ENCODE measurements at places on chromosomes 4 and X.

DNA sequence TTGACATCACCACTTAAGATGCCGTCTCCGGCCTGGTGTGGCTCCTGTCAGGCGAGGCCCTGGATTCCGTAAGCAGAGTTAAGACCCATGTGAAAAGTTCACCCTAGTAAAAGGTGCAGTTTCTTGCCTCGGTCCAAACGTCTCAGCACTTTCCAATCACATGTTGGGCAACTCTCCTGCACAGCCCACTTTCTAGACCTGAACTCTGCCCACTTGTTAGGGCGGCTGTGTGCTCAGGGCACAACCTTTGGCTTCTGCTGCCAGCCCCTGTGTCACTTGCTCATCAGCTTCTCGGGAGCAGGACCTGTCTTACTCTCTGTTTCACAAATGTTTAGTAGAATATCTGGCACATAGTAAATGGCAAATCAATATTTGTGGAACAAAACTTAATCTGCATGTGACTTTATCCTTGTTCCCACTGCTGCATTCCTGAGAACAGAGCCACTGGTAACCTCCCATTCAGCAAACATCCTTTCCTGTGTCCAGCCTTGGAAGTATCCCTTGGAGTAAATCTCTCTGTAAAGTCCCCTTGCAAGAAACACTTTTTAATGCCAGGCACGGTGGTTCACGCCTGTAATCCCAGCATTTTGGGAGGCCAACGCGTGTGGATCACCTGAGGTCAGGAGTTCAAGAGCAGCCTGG, 38.7 kb upstream of the SH3RF1 start:
- no peak for DNase-seq

- DNase-seq = no peak
These were observed 14.1 kb upstream of the RHOXF2 start for GRCh38 chrX:120144178-120144844.

- DNase-seq = no peak
These were observed 356.1 kb downstream of the HNRNPD start for GRCh38 chr4:82017680-82018079.

- DNase-seq = no peak
These were observed 7.0 kb downstream of the STAG2 start for GRCh38 chrX:123968383-123969050.

DNA sequence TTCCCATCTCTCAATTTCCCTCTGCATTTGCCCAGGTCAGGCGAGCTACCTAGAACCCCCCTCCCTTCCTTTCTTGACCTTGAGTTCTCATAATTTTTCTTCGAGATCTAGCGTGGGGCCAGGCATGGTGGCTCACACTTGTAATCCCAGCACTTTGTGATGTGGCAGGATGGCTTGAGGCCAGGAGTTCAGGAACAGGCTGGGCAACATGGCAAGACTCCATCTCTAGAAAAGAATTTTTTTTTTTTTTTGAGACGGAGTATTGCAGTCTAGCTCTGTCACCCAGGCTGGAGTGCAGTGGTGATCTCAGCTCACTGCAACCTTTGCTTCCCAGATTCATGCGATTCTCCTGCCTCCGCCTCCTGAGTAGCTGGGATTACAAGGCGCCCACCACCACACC, 4.5 kb upstream of the PORCN start:
- no peak for DNase-seq

DNA sequence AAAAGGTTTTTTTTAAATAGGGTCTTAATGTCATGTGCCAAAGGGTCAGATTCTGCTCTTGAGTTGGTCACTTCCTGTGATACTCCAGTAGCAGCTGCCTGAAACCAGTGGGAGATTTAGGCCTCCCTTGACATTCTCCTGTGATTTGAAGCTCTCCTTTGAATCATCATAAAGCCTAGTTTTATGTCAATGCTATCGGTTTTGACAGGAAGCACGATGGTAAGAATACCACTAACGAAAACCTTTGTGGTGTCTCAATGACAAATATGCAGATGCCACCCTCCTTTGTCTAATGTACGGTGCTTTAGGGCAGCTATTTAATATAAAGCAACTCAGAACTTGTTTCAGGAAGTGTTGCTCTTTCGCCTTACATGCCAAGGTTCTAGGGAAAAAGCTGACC, 44.2 kb downstream of the CCNI start:
- no peak for DNase-seq

DNA sequence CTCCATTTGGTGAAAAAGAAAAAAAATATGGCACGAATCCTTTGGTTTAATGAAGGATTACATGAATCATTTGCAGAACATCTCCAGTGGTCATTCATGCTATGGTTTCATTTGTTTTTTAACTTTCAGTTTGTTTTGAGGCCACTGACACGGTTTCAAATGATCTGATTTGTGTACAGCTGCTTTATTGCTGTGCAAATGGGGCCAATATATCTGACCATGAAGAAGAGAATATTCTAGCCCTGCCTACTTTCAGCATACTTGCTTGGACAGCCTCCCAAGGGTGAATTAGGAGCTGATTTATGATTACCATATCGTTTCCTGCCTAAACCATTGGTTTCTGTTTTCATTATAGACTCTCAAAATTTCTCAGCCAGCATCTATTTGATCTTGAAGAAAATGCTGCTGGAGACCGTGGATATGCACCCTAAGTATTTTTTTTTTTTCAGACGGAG, 30.7 kb downstream of the SPARCL1 start:
- DNase-seq = no peak

DNA sequence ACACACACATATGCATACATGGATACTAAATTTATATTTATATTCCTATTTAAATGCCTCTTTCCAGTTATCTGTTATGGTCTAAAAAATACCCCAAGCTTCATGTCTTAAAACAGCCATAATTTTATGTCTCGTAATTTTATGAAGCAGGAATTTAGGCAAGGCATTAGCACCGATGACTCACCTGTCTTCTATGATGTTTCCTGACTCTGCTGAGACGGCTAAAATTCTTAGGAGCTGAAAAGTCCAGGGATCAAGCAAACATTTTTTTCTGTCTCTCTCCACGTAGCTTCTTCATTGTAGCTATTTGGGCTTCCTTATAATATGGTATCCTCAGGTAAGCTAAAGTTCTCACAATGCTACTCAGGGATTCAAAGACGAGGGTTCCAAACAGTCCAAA, 930.3 kb downstream of the STIM2 start:
- no peak for DNase-seq

DNA sequence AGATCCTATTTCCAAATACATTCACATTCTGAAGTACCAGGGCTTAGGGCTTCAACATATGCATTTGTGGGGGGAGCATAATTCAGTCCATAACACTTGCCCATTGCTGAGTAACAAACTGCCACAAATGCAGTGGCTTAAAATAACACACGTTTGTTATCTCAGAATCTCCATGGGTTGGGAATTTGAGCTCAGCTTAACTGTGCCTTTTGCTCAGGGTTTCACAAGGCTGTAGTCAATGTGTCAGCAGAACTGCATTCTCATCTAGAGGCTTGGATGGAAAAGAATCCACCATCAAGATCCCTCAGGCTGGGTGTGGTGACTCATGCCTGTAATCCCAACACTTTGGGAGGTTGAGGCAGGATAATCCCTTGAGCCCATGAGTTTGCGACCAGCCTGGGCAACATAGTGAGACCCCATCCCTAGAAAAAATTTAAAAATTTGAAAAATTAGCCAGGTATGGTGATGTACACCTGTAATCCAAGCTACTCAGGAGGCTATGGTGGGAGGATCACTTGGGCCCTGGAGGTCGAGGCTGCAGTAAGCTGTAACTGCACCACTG, 25.8 kb upstream of the TBL1X start:
- no peak for DNase-seq

DNA sequence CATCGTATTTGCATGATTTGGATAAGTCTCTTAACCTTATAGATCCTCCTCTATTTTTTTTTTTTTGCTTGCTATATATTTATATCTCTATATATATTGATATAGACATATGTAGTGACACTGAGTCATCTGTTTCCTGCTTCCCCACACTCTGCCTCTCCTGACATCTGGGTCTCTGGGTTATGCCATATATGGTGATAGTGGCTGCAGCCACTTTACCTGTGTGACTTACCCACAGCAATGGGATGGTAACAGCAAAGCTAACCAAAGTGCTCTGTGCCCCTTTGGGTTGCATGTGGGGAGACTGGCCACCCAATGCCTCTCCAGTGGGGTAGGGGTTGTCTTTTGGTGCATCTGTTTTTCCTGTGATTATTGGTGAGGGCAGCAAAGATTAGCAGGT, 14.5 kb downstream of the CMC4 start:
- DNase-seq = no peak

DNA sequence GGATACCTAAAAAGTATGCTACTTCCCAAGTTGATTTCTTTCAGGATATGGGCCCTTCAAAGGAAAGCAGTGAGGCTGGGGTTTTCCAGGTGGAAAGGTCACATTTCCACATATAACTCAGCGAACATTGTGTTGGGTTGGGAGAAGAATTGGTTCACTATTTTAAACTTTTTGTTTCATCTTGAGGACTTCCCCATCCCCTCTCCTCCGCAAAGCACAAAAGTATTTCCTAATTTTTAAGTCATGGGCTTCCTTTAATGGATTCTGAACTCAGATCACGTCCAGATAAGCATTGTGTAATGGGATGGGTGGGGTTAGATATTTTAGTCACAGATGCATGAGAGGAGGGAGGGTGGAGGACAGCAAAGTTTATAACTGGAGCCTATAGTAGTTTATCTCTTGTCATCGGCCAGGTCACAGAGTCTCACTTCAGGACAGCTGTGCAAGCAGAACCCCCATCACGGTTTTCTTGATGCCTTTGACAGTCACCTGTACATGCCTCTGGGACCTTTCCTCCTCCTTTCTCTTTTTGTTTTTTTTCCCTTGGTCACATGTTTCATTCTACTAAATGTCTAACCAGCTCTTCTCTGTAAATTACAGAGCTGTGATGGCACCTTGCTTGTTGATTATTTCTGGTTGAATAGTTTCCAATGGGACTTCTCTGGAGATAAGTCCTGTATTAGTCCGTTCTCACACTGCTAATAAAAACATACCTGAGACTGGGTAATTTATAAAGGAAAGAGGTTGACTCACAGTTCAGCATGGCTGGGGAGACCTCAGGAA, 115.4 kb downstream of the PTTG2 start:
- DNase-seq = no peak

- no peak for DNase-seq
These were observed 126.5 kb downstream of the KIT start for GRCh38 chr4:54784161-54784671.

- no peak for DNase-seq
These were observed 821 bp downstream of the SLITRK2 start for GRCh38 chrX:145818186-145819113.

GRCh38 chrX:119218198-119218597, 17.9 kb upstream of the PGRMC1 start:
- no peak for DNase-seq

- DNase-seq = no peak
These were observed 93.3 kb downstream of the SYNPO2 start for GRCh38 chr4:118981839-118982381.

DNA sequence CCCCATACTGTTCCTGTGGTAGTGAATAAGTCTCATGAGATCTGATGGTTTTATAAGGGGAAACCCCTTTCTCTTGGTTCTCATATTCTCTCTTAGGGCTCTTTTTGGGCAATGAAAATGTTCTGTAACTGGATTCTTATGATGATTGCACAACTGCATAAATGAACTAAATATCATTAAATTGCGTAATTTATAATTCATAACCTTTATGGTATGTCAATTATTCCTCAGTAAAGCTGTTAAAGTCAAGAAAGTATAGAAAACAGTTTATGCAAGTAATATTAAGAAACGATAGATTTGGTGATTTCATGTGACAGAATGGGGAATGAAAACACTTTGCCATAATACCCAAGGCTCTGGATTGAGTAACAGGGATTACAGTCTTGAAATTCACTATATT, 33.5 kb upstream of the SPANXD start:
- no peak for DNase-seq

DNA sequence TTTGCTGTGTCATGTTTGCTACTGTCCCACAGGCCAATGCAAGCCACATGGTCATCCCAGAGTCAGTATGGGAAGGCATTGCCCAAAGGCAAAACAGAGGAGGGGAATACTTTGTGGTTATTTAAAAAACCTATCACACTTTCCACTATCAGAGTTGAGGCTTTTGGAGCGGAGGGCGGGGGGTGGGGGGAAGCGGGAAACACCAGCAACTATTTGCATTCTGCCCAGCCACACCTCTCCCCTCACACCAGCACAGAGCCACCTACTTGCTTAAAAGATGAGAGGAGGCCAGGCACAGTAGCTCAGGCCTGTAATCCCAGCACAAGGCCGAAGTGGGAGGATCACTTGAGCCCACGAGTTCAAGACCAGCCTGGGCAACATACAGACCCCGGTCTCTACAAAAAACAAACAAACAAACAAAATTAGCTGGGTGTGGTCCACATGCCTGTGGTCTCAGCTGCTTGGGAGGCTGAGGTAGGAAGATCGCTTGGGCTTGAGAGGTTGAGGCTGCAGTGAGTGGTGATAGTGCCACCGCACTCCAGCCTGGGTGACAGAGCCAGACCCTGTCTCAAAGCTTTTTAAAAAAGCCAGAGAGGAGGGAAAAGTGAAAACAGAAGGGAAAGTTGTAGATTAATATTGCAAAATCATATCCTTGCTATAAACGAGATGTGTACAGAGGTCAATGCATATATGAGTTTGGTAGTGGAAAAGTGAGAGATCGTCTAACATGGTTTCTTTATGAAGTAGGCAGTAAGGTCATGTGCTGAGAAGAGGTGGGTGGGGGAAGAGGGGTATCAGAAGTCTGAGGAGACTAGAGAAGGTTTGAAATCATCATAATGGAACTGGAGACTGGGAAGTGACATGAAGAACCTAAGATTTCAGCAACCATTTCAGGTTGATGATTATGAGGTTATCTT, 1.9 kb upstream of the CHST7 start:
- DNase-seq = no peak

DNA sequence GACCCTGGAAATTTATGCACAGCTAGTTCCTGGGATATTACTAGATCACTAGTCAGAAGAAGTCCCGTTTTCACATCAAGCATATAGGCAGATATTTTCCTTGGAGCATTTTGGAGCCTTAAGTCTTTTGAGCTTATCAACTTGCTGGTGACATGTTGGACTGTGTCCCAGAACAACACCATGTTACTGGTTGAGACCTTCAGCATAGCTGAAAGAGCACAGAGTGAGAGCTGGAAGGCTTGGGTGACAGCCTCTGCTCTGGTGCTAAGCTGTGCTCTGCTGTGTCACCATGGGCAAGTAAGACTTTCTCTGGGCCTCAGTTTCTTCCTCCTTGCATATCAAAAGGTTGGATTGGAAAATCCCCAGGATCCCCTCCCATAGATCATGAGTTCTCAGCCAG, 116.6 kb upstream of the FRMPD4 start:
- DNase-seq = no peak

- no peak for DNase-seq
These were observed 72.6 kb upstream of the TRIM2 start for GRCh38 chr4:153131596-153131995.
